ENCODE measurements at places on chromosomes 3 and 15. TPM values are rescaled to one million over a fixed set of nuclear protein-coding genes. Genes with fewer than 3 reads are reported as not detected.

The SLC30A4 gene
- 8.9 TPM for total RNA-seq

The SEC22C gene
- total RNA-seq = 43.3 TPM

The PTH1R gene
- 29.8 TPM for total RNA-seq

The HCLS1 gene
- 488 TPM for total RNA-seq

The ZPLD1 gene
- not detected for total RNA-seq

The SEMA5B gene
- 0.63 TPM for total RNA-seq
